ENCODE measurements at places on chromosomes 2 and 18.

DNA sequence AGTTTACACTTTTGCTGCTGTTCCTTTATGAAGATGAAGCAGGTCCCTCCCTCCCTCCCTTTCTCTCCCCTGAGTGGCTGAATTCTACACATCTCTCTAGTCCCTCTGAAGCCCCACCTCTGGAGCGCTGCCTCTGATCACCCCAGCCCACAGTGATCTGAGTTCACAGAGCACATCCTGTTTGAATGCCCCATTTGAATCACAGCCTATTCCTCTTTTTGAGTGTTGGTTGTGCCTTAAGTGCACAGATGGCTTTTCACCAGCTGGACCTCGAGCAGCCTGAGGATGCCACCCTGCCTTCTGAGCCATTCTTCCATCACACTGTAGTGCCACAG, 87.1 kb downstream of the ITGB1BP1 start:
- no peak for DNase-seq

DNA sequence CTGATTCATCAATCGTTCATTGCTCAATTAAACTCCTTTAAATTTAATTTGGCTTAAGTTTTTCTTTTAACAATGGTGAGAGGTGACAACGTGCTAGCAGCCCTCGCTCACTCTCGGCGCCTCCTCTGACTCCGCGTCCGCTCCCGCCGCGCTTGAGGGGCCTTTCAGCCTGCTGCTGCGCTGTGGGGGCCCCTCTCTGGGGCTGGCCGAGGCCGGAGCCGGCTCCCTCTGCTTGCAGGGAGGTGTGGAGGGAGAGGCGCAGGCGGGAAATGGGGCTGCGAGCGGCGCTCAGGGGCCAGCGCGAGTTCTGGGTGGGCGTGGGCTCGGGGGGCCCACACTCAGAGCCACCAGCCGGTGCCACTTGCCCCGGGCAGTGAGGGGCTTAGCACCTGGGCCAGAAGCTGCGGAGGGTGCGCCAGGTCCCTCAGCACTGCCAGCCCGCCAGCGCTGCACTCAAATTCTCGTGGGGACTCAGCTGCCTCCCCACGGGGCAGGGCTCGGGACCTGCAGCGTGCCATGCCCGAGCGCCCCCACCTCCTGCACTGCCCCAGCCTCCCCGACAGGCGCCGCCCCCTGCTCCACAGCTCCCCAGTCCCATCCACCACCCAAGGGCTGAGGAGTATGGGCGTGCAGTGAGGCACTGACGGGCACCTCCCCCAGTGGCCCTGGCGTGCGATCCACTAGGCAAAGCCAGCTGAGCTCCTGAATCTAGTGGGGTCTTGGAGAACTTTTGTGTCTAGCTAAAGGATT, 19.6 kb downstream of the ANKMY1 start:
- DNase-seq: no peak

- no peak for DNase-seq
Observed at GRCh38 chr2:13474538-13474937, 757.8 kb downstream of the TRIB2 start.

- no peak for DNase-seq
Observed at GRCh38 chr2:149627111-149627801, 39.7 kb upstream of the MMADHC start.

GRCh38 chr2:126449677-126450076, 206.3 kb upstream of the GYPC start:
- DNase-seq: no peak

GRCh38 chr18:52605345-52605744, 265.3 kb downstream of the DCC start:
- no peak for DNase-seq

GRCh38 chr18:52090005-52090404, 250.0 kb upstream of the DCC start:
- no peak for DNase-seq

DNA sequence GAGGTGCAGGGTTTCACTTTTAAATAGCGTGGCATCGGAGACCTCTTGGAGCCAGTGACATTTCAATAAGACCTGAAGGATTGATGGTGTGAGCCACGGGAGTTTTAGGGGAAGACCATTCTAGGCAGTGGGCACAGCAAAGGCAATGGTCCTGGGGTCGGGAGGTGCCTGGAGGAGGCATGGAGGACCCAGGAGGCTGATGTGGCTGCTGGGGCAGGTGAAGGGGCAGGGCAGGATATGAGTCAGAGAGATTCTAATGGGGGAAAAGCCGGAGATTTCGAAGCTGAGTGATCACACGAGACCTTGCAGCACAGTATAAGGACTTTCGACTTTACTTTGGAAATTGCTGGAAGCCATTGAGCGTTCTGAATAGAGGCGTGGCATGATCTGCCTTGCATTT, 79.6 kb upstream of the KCNE4 start:
- no peak for DNase-seq

GRCh38 chr2:86598966-86599365, 24.7 kb downstream of the RNF103 start:
- no peak for DNase-seq

- DNase-seq: no peak
Observed at GRCh38 chr2:173652767-173653431, 298.2 kb downstream of the CDCA7 start.

GRCh38 chr2:23590241-23590869, 205.4 kb downstream of the KLHL29 start:
- no peak for DNase-seq

DNA sequence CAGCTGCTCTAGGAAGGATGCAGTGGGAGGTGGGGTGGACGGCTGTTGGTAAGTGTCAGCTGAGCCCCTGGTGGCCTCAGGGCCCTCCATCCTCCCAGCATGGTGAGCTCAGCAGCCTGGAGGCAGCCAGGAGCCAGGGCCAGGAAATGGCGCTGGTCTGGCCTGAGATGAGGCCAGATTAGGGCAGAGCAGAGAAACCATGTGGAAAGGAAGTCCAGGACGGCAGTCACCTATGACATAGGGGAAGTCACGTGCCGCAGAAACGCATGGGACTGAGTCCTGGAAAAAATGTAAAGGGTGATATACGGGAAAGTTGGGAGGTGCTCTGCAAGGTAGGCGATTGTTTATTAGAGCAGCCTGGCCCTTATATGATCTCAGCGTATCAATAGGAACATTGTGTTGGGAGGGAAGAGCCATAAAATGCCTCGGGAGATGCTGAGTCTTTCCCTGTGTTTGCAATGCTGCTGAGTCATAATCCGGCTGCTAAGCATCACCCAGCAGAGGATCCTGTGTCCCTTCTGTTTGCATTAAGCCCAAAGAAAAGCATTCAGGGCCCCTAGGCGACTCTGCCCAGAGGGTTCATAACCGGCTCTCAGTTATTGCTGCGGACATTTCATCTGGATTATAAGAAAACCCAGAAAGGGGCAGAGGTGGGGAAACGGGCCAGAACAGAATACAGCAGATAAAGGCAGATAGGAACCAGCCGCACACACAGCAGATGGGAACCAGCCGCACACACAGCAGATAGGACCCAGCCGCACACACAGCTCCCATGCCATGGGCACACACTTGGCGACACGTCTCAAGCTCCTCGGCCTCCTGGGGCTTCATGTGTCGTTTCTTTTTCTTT, 30.3 kb upstream of the B3GNT7 start:
- DNase-seq: no peak

DNA sequence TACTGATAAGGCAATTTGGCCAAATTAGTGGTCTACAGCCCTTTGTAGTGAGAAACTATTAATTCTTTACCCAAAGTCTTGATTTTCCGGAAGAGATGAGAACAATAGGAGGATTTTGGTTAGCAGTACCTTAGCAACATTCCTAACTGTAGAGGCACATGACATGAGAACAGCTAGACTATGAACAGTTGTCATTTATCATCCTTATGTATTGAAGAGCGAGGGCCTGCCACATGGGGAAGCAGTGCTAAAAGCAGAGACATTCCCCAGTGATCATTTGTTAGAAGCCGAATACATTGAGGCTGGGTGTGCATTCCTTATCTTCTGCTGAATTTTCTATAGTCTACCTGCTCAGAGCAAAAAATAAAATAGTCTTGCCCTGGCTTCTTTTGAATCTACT, 65.2 kb downstream of the RBBP8 start:
- DNase-seq: no peak

- no peak for DNase-seq
Observed at GRCh38 chr2:232315049-232315922, 63.3 kb upstream of the ALPP start.

DNA sequence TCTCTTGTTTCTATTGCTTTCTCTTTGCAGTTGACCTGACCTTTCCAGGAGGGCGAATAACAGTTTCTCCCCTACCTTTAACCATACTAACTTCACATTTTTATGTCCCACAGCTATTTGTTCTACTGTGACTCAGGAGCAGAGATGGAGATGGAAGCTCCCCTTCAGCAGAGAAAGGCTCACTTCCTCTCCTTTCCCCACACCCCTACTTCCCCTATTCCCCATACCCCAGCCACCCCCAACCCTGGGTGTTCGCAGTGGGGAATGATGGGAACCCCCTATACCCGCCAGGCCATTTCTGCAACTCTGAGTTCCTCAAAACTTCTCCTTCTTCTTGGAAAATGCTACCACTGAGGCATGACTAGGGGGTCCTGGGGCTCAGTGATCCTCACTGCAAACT, 285.4 kb upstream of the MGAT5 start:
- no peak for DNase-seq

- no peak for DNase-seq
Observed at GRCh38 chr2:106825161-106825560, 60.8 kb downstream of the ST6GAL2 start.

DNA sequence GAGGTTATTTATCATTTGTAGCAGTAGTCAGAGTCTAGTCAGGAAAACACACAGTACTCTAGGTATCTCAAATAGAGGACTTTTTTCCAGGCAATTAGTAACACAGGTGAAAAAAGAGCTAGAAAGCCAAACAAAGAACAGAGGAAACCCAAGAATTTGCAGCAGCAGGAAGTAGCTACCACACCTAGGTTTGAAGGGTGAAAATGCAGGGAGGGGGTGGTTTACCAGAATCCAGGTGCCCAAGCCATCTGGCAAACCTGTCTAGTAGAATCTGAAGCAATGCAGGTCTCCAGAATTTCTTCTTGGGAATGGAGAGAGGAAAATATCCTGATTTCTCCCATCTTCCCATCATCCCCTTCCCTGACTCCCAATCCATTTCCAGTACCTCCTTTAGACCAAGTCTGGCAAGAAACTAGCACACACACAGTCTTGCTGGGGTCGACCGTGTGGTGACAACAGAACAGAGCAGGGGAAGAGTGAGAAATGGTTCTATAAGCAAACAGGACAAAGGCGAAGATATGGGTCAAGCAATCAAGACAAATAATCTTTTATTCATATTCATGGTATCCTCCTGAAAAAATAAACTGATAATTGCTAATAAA, 231.9 kb upstream of the MMADHC start:
- no peak for DNase-seq

GRCh38 chr2:70089220-70089982, 2.1 kb downstream of the PCBP1 start:
- DNase-seq: peak; percentile 43

- DNase-seq: no peak
Observed at GRCh38 chr2:29323961-29324360, 208.7 kb downstream of the CLIP4 start.

GRCh38 chr2:203909974-203910373, 26.6 kb upstream of the ICOS start:
- no peak for DNase-seq
